GOT3 (cell line): ENCODE measurements at places on chromosomes 3 and 15.
A peak's percentile ranks its signal among the peaks of the same experiment; 100 is the strongest.

DNA sequence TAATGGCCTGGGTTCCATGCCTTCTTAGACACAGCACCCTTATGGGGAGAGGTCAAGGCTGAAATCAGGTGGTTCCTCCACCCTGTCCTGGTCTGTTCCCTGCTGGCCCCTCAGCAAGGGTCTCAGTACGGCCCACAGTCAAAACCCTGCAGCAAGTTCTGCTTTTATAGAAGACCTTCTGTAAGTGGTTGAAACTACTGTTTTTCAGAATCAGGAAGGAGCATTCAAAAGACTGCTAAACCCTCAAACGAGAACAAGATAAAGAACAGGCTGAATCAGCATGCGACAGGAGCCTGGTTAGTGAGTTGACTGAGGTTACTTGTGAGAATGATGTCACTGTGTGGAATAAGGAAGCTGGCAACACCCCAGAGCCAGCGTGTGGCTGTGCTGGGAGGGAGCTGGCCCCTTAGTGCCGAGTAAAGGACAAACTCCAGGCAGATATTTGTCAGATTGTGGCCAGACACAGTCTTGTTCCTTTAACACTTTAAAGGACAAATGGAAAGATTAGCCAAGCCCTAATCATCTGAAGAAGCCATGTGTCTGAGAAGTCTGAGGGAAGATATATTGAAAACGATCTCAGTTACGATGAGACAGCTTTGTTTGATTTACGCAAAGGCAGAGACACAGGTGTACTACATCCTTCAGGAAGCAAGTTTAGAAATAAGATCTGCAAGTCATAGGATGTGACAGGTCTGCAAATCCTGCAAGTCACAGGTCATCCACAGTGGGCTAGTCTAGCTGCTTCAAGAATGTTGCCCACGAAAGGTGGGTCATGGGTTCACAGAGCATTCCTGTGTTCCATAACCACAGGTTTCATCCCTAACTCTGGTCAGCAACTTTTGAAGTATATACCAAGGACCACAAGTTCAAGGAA lies 54.0 kb downstream of the B3GNT5 start:
- DNase-seq, result no peak

DNA sequence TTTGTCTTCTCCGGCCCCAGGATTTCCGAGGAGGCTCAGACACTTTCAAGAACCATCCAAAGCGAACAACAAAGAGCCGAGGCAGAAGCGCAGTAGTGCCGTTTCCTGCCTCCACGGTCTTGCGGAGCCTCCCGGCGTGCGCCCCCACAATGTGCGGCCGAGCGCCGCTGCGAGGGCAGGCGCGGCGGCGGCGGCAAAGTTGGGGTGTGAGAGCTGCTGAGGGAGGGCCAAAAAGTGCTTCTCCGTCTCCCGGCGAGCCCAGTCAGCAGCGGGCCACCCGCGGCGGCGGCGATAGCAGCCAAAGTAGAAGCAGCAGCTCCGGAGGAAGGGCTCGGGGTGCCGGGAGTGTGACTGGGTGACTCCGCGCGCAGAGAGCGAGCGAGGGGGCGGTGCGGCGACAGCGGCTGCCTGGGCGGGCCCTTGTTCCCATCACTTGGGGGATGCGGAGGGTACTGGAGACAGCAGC lies 749.1 kb downstream of the ROBO1 start:
- DNase-seq, result no peak

GRCh38 chr3:67489816-67490215 lies 164.6 kb downstream of the SUCLG2 start:
- DNase-seq, result no peak

- DNase-seq, result no peak
Measured at GRCh38 chr3:112546216-112546759, 15.5 kb downstream of the ATG3 start.

DNA sequence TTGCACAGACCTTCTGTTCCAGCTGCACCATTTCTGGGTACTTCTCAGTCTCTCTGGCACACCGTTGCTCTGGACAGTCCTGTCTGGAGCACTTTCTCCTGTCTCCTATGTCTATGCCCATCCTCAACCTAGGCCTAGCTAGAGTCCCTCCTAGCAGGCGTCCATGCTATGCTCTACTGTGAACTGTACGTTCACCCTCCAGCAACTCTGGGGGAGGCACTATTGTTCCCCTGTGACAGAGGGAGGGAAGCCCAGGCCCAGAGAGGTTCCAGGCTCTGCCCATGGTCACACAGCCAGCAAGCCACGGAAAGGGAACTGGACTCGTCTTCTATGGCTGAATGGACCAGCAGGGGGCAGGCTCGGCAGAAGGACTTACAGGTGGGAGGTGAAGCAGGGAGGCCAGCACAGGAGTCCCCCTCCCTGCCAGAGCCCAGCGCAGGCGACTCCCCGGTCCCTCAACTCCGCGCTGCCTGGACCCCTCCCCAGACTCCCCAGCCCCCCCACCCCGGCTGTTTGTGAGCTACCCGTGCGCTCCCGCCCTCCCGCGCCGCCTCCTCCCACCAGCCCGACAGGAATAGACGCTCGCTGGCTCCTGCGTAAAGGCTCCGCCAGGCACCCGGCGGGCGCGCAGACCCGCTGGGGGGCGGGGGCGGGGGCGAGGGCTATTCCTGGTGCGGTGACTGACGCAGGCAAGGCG lies 1.7 kb upstream of the LINGO1 start:
- DNase-seq, result no peak

- DNase-seq, result no peak
Measured at GRCh38 chr3:16379838-16380237, 114.8 kb downstream of the OXNAD1 start.

DNA sequence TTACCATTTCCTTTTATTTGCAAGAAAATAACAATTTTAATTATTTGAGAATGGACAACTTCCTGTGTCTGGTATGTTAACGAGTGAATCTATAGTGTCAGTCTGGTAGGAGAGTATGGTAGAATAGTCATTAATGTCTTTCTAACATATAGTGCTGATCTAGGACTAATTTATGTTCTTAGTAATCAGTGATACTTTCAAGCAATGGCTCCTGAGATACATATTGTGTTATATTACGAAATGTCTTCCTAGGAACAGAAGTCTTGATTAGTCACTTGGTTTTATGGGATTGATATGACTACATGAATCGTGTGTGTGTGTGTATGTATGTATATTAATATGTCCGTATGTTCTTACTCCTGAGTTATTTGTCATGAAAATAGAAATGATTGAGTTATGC lies 66.6 kb upstream of the PAQR5 start:
- DNase-seq, result no peak

DNA sequence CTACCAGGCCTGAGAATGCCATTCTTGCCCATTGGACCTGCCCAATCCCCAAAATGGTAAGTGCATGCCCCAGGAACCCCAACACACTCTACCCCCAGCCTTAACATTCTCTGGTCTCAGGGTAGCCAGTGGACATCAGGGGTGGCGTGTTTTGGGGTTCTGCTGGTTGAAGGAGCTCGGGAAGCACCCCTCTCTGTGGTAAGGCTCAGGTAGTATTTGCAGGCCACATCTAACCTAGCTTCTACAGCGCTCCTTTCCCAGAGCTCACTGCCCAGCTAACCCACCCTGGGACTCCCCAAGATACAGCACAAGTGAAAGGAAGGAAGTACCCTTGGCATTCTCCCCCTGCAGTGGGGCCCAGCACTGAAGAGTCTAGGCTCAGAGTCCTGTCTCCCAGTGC lies 19.8 kb downstream of the NMNAT3 start:
- no peak for DNase-seq

- no peak for DNase-seq
Measured at GRCh38 chr3:45595364-45596195, 1.0 kb downstream of the LIMD1 start.

DNA sequence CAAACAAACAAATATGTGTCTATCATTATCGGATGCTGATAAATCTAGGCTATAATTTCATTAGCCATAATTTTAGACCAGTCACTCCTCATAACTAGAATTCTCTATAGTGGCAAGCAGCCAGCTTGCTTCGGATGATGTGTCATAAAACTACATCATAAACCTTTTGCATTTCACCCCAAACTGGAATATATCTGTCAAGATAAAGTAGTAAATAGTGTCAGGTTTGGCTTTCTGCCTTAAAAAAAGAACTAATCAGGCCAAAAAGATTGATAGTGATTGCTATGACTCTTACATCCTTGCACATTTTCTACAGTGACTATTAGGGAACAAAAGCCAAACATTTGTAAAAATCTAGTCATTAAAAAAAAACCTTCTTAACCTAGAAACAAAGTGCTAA lies 51.0 kb downstream of the DPPA2 start:
- no peak for DNase-seq

GRCh38 chr3:33317963-33318709 lies 40.9 kb downstream of the FBXL2 start:
- no peak for DNase-seq

DNA sequence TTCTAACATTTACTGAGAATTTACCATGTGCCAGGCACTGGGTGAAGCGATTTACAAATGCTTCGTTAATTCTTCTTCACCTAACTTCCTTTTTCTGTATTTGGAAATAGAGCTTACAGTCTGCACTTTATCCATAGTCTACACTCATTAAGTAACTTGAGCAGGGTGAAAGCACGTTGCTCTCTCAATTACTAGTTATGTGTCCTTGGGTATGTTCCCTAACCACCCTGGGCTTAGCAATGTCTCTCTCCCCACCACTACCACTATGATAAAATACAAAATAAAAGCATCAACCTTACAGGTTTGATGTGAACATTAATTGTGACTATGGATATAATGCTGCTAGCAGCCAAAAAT lies 172.9 kb upstream of the SLC2A2 start:
- DNase-seq, result no peak

- peak; percentile 38 for DNase-seq
Measured at GRCh38 chr3:160196511-160197104, 28.6 kb upstream of the C3orf80 start.

DNA sequence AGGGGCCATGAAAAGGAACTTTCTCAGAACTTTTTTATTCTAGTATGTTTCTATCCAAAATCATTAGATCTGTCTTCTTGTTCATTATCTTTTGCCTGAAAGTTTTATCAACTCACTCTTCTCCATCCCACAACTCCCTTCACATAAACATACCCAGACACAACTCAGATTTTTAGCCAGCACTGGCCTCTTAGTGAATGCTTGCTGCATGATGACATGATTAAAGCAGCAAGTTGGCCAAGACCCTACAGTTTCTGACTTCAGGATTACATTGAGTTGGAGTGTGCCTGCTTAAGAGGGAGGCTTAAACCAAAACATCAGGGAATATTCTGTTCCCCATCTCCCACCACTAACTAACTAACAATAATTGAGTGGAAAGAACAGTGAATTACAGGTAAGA lies 38.1 kb downstream of the PLSCR2 start:
- DNase-seq, result no peak

DNA sequence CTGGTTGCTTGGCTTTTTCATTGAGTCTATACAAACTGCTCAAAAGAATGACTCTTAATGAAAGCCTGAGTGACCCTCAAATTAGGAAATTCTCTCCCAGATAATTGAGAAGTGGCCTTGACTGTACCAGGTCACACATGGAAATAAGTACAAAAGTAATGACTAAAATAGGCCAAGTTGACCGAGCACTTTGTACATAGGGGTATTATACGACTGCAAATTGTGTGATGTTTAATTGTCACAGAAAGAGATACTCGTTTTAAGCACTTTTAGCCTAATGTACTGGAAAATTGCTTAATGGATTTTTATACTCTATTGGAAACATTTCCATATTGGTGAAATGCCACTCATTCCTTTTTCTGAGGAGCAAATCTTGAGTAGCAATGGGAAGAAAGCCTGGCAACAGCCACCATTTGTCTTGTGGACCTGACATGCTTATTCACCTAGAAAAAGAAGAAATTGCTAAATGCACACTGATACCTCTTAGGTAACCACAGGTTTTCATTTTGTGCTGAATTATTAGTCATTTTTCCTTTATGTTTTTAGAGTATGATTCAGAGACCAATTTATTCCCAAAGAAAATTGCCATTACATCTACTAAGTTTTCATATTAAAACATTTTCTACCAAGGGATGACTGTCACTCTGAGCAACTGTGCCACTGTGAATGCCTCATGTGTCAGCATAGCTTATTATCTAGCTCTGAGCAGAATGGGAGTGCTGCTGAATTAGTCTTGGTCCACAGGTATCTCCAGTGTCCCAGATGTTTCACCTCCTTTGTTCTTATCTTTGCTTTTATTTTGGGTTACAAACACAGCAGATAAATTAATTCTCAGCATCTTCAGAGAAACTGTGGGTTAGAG lies 8.9 kb upstream of the PXK start:
- no peak for DNase-seq

- no peak for DNase-seq
Measured at GRCh38 chr15:49637857-49638256, 17.0 kb downstream of the DTWD1 start.

GRCh38 chr15:88871313-88871712 lies 24.0 kb downstream of the HAPLN3 start:
- no peak for DNase-seq

DNA sequence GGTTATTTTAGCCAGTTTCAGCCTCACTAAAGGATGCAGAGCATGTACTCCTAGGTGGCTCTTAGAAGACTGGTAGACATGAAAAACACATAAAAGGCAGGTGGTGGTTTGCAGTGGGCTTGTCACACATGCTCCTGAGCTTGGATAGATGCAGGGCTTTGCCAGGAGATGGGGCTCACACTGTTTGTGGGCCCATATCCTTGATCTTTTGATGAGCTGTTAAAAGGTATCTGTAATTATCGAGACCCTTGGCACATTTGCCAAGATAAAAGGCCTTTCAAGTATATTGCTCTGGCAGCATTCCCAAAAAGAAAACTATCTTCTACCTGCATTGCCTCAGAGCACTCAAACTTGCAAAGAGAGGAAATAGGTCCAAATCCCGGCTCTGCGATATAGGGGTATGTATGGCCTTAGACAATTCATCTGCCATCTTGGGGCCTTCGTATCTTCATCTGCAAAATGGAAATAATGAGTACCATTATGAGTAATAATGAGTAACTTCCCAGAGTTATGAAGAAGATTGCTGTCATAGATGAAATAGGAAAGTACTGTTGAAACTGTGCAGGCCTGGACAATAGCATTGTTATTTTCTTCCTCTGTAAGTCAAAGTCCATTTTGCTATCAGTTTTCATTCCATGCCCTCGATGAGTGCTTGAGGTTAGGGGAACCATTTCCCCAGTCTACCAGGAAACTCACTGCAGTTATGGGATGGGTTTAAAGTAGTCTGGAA lies 172.7 kb downstream of the SYNPR start:
- no peak for DNase-seq
